GM12864 (cell line): ENCODE measurements at places on chromosomes 1 and 21.

DNA sequence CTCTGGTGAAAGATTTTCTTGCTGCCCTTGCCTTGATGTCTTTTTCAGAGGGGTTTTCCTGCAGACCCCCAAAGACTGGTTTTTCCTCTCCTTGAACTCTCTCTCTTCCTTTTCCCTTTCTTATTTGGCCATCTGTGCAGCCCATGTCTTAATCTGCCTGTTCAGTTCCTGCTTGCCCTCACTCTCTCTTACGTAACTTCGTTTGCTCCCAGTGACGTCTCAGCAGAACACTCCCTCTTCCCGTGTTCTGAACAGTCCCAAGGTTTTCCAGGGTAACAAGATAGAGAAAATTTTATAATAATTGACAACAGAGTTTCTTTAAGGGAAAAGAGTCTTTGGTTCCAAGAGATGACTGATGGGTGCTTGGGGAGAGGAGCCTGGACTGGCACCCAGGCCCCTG is 109.1 kb upstream of the LMO4 start:
- DNase-seq = no peak

DNA sequence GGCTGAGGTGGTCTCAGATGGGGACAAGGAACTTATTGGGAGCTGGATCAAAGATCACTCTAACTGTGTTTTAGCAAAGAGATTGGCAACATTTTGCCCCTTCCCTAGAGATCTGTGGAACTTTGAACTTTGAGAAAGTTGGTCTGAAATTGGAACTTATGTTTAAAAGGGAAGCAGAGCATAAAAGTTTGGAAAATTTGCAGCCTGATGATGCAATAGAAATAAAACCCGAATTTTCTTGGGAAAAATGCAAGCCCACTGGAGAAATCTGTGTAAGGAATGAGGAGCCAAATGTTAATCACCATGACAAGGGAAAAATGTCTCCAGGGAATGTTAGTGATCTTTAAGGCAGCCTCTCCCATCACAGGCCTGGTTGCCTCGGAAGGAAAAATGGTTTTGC is 17.2 kb downstream of the CFH start:
- no peak for DNase-seq

DNA sequence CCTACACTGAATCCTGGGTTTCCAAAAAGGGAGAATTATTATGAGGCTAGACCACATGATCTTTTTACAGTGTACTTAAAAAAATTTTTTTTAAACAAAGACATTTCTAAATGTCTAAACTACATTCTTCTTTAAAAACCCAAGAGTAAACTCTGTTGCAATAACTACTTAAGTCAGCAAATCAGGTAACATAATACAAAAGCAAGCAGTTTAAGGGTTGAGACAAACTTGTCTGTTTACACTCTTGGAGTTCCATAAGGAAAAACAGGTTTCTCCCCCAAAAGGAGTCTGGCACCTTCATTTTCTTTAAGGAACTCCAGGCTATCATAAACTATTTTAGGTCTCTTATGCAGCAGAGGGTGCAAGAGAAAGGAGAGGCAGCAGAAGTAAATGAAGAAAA is 12.5 kb upstream of the ANKRD45 start:
- DNase-seq = no peak

DNA sequence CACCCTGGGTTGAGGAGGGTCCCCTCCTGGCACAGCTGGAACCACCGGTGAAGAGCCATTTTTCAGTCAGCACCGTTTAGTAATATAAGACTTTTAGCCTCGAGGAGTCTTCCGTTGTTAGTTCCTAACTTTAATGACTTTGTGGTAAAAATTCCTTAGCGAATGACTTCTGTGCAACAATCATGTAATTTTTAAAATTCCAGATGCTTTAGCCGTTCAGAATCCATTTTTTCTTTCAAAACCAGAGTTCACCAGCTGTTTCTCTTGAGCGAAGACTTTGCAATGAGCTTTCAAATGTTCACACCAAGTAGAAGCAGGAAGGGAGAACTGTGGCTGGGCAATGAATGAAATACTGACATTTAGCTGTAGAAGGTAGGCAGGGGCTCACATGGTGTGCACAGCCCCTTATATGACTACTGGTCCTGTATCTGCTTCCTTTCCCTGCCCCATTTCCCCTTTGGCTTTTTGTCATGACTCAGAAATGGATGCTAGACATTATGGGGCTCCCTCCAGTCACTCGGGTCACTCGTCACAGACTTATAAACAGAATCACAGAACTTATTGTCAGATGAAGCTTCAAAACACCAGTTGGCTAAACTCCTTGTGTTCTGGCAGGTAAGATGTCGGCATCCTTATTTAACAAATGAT is 4.1 kb downstream of the DISC1 start:
- no peak for DNase-seq

DNA sequence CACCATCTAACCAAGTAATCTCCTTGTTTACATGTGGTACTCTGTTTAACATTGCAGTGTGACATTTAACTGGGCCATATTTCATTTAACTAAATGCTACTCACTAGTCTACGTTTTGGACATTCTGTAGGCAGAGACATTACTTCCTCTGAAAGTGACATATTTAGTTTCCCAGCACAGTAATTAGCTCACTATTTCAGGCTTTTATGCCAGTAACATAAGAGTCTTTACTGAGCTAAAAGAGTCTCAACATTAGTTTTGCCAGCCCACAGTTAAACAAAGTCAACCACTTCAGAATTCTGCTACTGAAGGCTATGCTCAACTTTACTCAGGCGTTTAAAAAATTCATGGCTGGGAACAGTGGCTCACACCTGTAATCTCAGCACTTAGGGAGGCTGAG is 2.6 kb upstream of the TNFRSF9 start:
- DNase-seq = no peak

GRCh38 chr1:230084408-230085177 is 17.6 kb downstream of the GALNT2 start:
- no peak for DNase-seq

GRCh38 chr1:151577173-151577572 is 34.7 kb upstream of the SNX27 start:
- no peak for DNase-seq

DNA sequence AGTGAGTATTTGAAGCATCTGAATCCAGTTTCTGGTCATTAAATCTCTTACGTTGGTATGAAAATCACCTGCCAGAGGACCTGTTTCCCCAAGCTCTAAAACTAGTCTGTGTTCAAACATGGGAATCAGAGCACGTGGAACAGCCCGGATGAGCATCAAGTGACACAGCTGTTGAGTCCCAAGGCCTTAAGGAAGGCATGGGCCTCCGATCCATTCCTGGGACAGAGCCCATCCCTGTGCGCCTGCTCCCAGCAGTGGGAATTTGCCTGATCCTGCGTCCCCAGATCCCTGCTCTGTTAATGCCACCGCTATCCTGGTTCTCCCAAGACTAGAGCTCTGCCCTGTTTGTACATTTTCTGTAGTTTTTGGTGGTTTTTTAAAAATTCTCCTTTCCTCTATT is 68.4 kb upstream of the FBXO28 start:
- no peak for DNase-seq

DNA sequence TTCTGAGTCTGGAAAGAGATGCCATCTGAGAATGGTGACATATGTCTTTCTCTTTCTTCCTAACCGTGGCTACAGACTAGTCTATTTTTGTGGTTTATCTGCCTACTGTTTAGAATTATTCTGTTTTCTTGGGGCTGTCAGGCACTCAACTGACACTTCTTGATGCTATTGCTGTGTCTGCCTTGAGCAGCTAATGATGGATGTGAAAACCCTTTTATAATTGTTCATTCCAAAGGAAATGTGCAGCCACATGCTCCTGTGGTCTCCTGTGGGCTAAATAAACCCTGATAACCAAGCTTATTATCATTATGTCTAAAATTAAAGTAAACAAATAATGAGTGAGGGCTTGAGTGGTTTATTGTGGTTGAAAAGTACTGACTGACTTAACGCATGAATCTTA is 52.7 kb upstream of the CXADR start:
- no peak for DNase-seq

DNA sequence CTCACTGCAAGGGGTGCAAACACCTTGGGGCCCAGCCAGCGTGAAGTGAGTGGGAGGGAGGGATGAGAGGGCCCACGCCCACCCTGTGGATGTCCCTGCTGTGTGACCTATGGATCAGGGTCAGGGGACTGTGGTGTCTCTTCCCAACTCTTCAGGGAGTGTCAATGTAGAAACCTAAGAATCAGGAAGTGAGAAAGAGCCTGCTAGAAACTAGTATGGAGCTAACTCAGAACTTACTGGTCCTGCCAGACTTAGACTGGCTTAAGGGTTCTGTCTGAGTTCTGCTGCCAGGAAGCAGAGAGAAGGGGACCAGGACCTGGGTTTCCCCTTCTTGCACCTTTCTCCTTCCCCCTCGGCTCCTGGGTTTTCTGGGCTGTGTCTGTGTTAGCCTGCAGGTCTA is 1.8 kb upstream of the IL10 start:
- DNase-seq = no peak

- DNase-seq = peak; percentile 19
Observed at GRCh38 chr1:213110349-213111300, 59.6 kb downstream of the RPS6KC1 start.

DNA sequence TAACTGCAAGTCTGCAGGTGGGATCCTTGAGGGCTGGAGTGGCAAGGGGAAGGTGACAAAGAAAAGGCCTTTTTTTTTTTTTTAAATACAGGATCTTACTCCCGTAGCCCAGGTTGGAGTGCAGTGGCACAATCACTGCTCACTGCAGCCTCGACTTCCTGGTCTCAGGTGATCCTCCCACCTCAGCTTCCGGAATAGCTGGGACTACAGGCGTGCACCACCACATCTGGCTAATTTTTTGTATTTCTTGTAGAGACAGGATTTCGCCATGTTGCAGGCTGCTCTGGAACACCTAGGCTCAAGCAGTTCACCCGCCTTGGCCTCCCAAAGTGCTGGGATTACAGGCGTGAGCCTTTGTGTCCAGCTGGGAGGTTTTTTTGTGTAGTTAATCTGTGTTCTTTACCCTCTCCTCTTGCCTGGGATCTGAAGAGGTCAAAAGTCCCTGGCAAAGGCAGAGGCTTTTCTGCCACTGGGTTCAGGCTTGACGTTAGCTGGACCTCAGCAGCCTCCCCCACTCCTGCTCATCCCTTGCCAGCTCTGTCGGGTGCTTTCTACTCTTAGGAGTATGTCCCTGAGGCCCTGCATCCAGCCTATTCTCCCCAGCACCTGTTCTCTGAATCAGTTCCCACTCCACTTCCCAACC is 5.2 kb downstream of the IL6R start:
- DNase-seq = no peak

DNA sequence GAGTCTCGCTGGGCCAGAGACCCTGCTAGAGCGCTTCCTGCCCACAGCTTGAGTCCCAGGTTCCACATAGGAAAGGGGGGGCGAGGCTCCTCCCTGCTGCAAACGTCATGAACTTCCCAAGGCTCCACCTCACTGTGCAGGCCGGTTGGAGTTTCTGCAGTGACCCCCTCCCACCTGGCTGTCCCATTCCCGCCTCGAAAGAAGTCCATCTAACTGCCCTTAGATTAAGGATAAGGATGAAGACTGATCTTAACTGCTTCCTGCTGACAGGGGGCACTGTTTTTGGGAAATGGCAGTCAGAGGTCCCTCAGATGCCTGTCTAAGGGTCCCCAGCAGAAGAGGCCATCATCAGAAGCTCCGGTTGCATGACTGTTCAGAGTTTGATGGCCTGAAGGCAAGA is 62.7 kb downstream of the STUM start:
- no peak for DNase-seq

GRCh38 chr1:15719381-15720120 is 16.5 kb upstream of the SLC25A34 start:
- DNase-seq = no peak

DNA sequence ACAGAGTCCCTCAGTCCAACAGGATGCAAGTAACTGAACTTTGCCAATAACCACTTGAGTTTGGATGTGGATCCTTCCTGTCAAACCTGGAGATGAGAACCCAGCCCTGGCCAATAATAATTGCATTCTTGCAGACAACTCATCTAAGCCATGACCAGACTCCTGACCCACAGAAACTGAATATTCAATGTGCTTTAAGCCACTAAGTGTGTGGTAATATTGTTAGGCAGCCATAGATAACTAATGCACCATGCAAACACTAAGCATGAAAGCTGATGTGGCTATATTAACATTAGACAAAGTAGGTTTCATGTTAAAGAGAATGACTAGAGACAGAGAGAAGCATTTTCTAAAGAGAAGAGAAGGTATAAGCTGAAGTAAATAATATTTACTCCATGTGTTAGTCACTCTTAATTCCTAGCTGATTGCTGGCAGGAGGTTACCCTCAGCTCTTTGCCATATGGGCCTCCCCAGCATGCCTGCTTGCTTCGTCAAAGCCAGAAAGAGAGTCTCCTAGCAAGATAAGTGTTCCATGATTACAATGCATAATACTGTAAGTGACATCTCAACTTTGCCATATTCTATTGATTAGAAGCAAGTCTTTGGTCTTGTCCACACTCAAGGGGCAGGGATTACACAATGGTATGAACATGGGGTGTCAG is 276.4 kb upstream of the PLXNA2 start:
- DNase-seq = no peak

- no peak for DNase-seq
Observed at GRCh38 chr21:39269620-39270019, 43.8 kb downstream of the BRWD1 start.

DNA sequence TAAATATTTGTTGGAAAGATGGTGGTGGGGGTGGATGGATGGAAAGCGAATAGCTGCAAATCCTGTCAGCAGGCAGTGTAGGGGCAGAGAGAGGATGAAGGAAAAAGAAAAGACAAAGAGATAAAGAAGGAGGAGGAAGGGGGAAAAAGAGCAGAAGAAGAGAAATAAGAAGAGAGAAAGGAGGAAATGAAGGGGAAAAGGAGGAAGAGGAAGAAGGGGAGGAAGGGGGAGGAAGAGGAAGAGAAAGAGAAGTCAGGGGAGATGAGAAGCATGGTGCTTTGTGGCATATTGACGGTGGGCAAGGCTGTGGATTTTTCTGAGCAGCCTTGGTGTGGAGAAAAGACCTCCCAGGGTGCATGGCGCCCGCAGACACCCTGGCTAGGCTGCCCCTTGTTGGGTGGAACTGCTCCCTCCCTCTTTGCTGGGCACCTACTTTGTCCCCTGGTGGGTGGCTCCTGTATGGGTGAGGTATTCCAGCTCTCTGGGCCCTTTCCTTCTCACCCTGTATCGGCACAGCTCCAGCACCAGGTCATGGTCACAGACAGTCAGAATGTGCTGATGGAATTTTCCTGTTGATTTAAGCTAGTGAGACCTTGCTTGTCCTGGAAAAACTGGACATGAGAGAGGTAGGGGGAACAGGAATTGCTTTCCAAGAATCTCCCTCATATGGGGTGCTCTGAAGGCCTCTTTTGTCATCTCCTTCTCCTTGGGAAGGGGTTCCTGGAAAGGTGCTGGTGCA is 45.7 kb upstream of the TLR5 start:
- DNase-seq = no peak
